ENCODE measurements at places on chromosomes 7 and 10. TPM values are rescaled to one million over a fixed set of nuclear protein-coding genes. Genes with fewer than 3 reads are reported as not detected.

RSPH10B gene
- 0.18 TPM for total RNA-seq

WDFY4 gene
- total RNA-seq: 0.16 TPM

ECD gene
- total RNA-seq: 30.9 TPM

XRCC2 gene
- total RNA-seq: 15.6 TPM

AKR1C3 gene
- total RNA-seq: 4.4 TPM

CLRN3 gene
- total RNA-seq: not detected

MYO1G gene
- total RNA-seq: 435 TPM

CLDN15 gene
- 19.6 TPM for total RNA-seq

CSGALNACT2 gene
- total RNA-seq: 30.4 TPM

POLR2J2 gene
- 19.4 TPM for total RNA-seq

SPDYE9 gene
- not detected for total RNA-seq

ABCB1 gene
- total RNA-seq: 2.8 TPM

ZFYVE27 gene
- 23.8 TPM for total RNA-seq

TM9SF3 gene
- total RNA-seq: 75.4 TPM

PDE6C gene
- not detected for total RNA-seq

GRM8 gene
- not detected for total RNA-seq

OGDH gene
- 114 TPM for total RNA-seq

ADARB2 gene
- 0.63 TPM for total RNA-seq

FKBP9 gene
- total RNA-seq: 0.55 TPM

NDUFB8 gene
- total RNA-seq: 290 TPM

MYH16 gene
- total RNA-seq: not detected

EPO gene
- total RNA-seq: not detected

CHST3 gene
- total RNA-seq: not detected

TMEM26 gene
- not detected for total RNA-seq

LRRC4 gene
- 0.50 TPM for total RNA-seq

ALDH18A1 gene
- total RNA-seq: 62.3 TPM

CALML5 gene
- total RNA-seq: not detected

CHN2 gene
- total RNA-seq: 8.7 TPM

PAX4 gene
- total RNA-seq: not detected

PLAC9 gene
- not detected for total RNA-seq

PAPOLB gene
- total RNA-seq: not detected

HABP2 gene
- total RNA-seq: not detected

AGAP5 gene
- 9.3 TPM for total RNA-seq

PURB gene
- 28.0 TPM for total RNA-seq

HYAL4 gene
- not detected for total RNA-seq

ACHE gene
- not detected for total RNA-seq

ADRA2A gene
- total RNA-seq: not detected

ATRNL1 gene
- not detected for total RNA-seq

BET1 gene
- total RNA-seq: 13.7 TPM

MUC3A gene
- total RNA-seq: not detected

GIMAP4 gene
- 186 TPM for total RNA-seq

ANKRD7 gene
- 0.47 TPM for total RNA-seq

LGI1 gene
- total RNA-seq: not detected

PDZD7 gene
- 0.47 TPM for total RNA-seq

Measured in activated CD8-positive, alpha-beta T cell treated with anti-CD3 and anti-CD28 coated beads, Interleukin-2, amount 10 ng/mL, durations not matched to agents 7 days and 5 days (primary cell).